ENCODE measurements at places on chromosomes 12 and 14.

GRCh38 chr14:86756521-86757190, 1226.7 kb downstream of the FLRT2 start:
- no peak for DNase-seq

DNA sequence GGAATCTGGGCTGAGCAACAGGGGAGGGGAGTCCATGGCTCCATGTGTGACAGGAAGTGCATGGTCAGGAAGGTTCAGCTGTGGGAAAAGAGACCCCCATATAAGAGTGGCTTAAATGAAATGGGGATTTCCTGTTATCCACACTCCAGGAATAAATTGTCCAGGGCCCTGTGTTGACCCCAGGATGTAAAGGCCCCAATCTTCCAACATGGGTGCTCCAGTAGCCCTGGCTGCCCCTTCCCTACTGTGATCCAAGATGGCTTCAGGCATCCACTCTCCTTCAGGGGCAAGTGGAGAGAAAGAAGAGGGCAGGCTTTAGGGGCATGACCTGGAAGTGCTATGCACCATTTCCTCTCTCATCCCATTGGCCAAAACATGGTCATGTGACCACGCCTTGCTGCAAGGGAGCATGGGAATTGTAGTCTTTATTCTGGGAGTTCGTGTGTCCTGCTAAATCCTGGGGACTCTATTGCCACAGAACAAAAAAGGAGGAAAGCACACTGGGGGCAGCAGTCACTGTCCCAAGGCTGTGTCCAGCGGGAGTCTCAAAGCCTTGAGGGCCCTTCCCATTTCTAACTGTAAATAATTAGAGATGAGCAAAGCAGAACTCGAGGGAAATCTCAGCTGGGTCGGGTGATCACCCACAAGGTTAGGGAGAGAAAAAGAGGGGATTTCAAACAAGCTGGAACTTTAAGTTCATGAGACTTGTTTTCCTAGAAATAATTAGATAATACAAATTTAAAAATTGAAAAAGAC, 289.2 kb downstream of the ADGRD1 start:
- no peak for DNase-seq

DNA sequence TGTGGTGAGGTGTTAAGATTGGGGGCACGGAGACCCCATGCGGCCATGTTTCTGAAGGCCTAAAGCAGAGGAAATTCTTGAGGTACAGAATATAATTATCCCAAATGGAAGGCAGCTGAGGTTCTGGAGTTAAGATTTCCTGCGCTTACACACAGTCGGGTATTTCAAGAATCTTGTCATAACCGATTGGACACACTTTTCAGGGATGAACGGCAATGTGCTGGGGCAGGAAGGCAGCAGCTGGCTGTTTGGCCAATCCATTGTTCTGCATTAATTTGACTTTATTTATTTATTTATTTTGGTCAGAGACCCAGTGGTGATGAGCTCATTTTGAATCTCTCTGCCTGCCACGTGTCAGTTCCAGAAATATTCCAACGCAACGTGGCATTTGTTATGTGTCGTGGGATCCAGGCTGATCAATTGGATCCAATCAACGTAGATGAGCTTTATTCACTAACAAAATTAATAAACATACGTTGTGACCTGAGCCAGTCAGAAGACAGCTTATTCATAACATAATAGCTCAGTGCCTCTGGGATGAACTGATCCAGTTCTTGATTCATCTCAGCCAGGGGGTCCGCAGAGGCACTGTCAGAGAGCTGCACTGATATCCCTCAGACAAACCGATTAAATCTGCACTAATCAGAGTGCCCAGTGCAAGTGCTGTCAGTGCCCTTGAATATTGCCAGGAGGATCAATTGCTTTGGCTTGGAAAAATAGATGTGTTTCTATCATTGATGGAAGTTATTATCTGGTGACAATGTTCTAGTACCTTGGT, 181.0 kb downstream of the KTN1 start:
- DNase-seq = no peak

GRCh38 chr12:48201516-48201915, 1.6 kb downstream of the OR10AD1 start:
- no peak for DNase-seq

DNA sequence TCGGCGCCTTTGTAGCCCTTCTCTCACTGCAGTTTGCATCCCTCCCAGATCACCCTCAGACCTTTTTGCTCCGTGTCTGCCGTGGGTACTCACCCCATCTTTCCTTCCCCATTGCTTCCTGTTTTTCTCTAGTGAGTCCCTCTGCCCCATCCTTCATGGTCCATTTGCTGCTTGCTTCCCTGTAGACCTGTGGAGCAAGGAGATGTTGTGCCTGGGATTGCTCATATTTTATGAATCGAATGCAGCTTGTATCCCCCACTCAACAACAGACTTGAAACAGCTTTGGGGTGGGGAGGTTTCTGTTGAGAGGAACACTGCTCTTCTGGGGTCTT, 661 bp downstream of the DENR start:
- DNase-seq = peak; percentile 34

GRCh38 chr14:99202516-99202915, 69.5 kb downstream of the BCL11B start:
- no peak for DNase-seq

DNA sequence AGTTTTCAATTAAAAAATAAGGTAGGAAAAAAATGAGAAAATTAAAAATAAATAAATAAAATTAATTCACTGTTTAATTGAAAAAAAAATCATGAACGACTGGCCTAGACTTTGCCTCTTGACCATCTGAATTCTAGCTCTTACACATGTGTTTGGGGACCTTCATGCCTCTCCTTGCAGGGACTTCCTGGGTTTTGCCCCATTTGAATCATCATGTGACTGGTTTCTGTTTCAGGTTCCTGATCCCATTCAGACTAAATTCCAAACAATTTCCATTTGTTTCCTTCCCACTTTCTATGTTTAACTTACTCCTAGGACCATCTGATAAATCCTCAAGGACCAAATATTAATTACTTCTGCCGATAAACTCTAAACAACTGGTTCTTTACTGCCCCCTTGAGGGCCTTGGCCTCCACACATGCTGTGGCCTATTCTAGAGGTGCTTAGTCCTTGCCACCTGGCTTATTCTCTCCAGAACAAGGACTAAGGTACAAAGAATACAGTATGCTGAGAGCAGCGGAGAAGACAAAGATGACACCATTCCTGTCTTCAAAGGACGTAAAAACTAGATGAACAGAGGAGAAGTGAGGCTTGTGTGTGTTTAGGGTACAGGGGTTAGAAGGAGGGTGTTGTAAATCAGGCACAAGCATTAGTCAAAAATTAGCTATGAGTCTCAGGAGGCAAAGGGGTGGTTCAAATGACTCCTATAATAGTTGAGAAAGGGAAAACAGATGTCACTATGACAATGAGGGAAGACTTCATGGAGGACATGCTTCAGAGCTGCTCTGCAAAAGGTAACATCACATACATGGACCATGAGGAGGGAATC, 125.8 kb upstream of the AVPR1A start:
- peak; percentile 57 for DNase-seq

DNA sequence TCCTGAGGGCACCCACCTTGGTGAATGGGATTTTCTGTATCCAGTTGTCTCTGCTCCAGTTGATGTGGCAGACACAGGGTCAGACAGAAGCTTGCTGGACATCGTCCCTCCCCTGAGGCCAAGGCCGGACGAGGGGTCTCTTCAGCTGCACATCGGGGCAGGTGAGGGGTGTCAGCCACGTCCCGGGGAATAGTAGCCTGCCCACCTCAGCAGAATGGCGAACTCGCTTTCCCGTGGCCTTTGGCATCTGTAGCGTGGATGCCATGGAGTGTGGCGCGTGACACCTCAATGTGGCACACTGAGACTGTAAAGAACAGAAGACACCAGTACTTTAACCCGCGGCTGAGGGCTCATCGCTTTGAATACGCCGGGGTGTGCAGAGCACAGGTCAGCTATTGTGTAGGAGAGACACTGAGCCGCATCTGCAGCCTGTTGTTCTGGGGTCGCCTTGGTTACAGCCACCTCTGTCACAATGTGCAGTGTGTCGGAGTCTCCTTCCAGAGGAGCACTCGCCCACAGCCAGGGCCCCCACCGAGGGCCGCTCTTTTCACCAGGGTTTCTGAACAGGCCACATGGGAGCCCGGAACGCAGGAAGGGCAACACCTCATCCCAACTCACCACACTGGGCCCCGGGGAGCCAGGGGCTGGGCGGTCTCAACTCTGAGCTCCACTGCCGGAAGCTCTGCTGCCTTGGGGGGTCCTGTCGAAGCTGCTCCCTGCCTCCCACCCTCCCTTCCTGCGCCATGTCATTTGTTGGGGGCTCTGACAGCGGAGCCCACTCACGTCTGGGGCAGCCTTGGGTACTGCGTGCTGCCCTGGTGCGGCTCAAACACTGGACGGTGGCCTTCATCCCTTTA, 77.0 kb downstream of the ADGRD1 start:
- DNase-seq = no peak

- DNase-seq = no peak
These were observed 5.1 kb downstream of the AKAP3 start for GRCh38 chr12:4643747-4644146.

DNA sequence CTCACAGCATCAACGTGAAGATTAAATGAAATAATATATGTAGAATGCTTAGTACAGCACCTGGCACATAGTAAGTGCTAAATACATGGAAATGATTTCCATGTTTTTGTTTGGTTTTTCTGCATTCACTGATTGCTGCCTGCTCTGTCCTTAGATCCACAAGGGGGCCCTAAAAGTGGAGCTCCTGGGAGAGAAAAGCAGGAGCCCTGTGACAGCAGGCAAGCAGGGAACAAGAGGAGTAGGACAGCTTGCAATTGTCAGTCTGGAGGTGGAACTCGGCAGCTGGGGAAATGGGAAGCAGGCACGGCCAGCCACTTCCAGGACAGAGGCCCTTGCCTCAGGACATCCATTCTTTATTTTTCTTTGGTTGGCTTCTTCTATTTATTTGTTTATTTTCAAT, 292.9 kb downstream of the BMP4 start:
- peak; percentile 34 for DNase-seq

GRCh38 chr12:3913278-3913677, 40.1 kb upstream of the PARP11 start:
- DNase-seq = no peak

GRCh38 chr12:90833228-90833627, 121.7 kb downstream of the CCER1 start:
- no peak for DNase-seq

DNA sequence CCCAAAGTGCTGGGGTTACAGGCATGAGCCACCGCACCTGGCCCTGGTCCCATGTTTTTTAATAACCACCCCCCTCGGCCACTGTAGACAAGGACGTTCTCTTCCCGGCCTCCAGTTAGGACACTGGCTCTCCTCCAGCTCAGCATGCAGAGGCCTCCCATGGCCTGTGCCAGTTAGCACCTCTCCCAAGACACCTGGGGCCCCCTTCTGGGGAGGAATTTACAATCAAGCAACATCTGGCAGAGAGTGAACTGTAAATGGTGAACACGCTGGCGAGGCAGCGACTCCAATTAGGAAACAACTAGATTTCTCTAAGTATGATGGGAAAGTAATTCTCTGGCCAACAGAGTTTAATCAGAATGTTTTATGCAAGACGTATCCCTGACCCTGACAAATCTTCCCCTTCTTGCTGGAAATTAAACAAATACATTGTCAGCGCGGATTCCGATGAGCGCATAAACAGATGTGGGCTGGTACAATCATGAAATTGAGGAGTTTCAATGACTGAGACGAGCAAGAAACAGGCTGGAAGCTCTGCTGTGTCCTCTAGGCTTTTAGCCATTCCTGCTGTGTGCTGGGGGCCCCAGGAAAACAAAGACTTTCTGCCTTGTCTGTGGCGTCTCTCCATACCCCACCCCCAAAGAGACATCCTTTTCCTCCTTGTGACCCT, 61.7 kb upstream of the DLK1 start:
- no peak for DNase-seq

GRCh38 chr12:90090929-90091651, 382.5 kb upstream of the ATP2B1 start:
- peak; percentile 99 for DNase-seq

DNA sequence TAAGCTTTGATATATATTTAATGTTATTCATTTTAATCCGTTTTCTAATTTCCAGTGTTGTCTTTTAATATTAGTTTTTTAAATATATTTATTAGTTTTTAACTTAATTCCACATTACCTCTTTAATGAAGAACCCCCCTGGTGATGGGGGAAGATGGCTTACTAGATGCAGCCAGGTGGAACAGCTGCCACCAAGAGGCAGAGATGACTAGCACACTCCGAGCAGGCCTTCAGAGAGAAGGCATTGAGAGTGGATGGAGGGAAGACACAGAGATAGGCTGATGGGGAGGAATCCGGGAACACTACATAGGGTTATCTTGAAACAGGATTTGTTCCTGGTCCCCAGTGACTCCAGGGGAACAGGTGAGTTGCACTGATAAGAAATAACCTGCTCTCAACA, 771.6 kb downstream of the LRFN5 start:
- no peak for DNase-seq

GRCh38 chr14:92789457-92790089, 4.5 kb upstream of the GOLGA5 start:
- peak; percentile 53 for DNase-seq

- no peak for DNase-seq
These were observed 219.0 kb upstream of the RTL1 start for GRCh38 chr14:101122237-101123141.

GRCh38 chr12:14782756-14783155, 20.5 kb downstream of the WBP11 start:
- DNase-seq = no peak

GRCh38 chr12:47888153-47888819, 16.5 kb downstream of the VDR start:
- no peak for DNase-seq

- no peak for DNase-seq
These were observed 89.0 kb upstream of the PPM1H start for GRCh38 chr12:63023926-63024325.

DNA sequence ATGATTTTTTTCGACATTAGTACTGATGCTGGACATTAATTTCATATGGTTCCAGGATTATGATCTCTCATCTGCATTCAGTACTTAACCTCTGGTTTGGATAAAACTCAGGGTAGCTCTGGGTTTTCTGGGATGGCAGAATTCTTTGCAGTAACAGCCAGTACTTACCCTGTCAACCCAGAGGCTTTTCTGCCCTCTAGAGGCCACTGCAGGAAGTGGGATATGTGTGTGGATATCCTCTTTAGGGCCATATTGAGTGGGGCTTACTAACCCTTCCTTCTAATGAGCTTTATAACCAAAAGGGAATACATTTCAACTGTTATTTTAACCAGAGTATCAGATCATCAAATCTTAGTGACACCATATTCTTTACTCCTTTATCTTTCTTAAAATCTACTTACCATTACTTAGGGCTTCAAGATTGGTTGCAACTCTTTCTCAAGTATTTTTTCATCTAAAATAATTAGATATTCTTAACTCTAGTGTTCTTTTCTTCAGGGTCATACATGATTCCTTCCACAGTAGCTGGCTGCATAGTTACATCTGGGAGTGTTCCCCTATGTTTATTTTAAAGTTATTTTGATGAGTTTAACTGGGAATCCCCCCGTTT, 488.0 kb upstream of the STXBP6 start:
- DNase-seq = peak; percentile 1

Data from ELR (cell line).